ENCODE measurements at places on chromosomes 4 and X.

- DNase-seq, result no peak
These were observed 5.7 kb downstream of the MAGEA1 start for GRCh38 chrX:153184787-153185186.

DNA sequence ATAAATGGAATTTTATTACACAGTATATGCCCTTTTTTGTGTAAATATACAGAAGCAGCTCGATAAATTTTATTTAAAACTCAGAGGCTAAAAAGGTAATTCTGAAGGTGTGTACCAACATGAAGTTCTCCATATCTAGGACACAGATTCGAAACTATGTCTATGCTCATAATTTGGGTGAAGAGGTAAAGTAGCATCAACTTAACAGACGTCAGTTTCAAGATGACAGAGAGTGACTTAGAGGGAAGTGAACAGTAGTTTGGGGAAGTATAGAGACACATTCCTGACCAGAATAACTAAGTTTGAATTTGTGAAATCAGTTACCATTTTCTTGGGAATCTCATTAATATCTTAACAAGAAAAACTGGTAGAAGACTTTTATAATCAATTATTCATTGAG is 2493.3 kb downstream of the ARAP2 start:
- no peak for DNase-seq

DNA sequence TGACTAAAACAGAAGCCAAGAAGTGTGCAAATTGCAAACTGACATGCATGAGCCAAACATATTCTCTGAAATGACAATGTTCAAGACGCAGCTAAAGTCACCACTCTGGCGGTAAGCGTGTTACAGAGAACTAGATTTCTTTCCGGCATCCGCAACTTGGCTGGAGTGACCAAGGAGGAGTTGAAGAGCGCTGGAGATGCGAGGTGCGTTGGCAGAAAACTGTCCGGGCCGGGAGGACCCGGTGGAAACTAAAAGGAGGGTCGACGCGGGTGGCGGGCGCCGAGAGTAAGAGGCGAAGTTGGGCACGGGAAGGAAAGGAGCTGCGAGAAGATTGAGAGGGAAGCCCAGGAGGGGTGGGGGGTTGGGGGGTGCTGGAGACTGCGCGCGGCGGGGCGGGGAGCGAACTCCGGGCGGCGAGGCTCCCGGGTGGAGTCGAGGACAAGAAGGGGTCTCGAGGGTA is 807 bp downstream of the SEL1L3 start:
- DNase-seq, result peak; percentile 13

- DNase-seq, result no peak
These were observed 162.9 kb upstream of the SPIN4 start for GRCh38 chrX:63513825-63514568.

GRCh38 chr4:64582492-64582891 is 173.2 kb upstream of the TECRL start:
- no peak for DNase-seq

GRCh38 chr4:38800961-38801450 is 3.6 kb downstream of the TLR1 start:
- DNase-seq, result no peak

- DNase-seq, result no peak
These were observed 39.4 kb downstream of the RIPPLY1 start for GRCh38 chrX:106863697-106864096.

DNA sequence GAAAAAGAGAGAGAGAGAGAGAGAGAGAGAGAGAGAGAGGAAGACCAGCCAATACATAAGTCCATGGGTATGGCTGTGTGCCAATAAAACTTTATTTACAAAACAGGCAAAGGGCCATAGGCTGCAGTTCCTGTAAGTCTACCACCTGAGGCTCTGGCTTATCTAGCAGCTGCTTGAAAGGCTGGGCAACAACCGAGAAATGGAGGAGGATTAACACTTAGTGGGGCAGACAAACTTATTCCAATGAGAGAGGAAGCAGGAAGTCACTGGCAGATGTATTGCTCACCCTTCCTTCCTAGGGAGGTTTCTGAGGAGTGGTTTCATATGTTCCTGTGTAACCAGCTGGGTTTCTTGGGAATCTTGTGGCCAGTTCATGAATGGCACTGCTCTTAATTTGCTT is 4.7 kb upstream of the GPR143 start:
- no peak for DNase-seq

DNA sequence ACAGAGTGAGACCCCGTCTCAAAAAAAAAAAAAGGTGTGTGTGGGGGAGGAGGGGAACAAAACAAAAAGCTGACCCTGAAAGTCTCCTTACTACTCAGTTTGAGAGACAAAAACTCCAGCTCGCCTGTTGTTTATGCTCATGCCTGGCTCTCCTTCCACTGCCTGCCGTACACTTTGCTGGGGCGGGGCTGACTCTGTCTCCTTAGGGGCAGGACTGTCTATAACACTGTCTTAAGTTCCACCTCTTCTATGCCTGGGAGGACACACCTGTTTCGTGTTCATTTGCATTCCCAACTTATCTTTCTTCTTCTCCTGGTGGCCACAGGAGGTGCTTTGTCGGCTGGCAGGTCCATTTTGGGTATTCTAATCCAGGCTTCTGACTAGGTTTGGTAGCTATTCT is 81.4 kb downstream of the MTNR1A start:
- DNase-seq, result no peak

GRCh38 chrX:78527818-78528217 is 131.3 kb downstream of the RTL3 start:
- no peak for DNase-seq

DNA sequence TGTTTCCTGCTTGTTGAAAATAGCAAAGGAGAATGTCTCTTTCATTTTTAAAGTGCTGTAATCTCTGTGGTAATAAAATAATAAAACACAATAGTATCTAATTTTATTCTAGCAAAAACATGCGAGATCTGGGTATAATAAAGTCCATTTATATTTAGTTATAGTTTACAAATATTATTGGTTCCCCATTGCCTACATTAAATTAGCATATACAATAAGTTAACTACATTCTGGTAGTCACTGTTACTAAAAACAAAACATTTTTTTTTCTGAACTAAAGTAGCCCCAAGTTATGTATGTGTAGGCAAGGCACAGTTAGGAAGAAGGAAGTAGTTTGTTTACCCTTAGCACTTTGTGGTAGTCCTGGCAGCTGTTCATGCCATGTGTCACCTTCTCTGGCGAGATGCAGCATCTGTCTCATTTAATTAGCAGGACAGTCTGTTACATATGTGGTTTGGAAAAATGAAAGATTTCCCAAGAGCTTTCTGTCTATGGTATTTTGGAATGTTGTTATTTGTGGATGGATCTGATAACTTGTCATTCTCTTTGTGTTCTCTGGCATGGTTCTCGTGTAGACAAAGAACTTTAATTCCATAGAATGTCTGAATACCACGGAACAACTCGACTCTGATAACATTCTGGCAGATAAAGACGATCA is 231.3 kb upstream of the PITX2 start:
- DNase-seq, result no peak

Data from activated CD4-positive, CD25-positive, alpha-beta regulatory T cell (primary cell).